Omental fat pad (tissue), 4 donors: ENCODE measurements at places on chromosomes 4 and X. TPM values are rescaled to one million over a fixed set of nuclear protein-coding genes. Genes with fewer than 3 reads are reported as not detected.

SRPX gene
- total RNA-seq, result 250 TPM

GLRB gene
- 0.79 TPM for total RNA-seq

DNA sequence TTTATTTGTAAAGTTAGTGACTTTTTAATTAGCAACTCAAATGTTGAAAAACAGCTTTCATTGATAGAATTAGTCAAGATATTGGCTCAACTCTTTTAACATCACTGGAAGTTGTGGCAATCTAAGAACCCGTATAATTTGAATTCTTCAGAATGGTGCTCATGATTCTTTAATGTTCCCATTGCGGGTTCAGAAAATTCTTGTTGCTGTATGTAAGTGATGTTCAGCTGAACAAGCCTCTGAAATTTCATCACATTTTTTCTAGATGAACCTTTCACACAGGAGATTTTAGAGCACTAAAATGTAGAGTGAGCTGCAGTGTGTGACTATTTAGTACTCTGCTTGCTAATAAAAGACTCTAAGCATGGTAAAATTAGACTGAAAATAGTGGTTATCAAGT lies 1317.7 kb downstream of the FSTL5 start:
- DNase-seq, result no peak

KLHL4 gene
- total RNA-seq, result 5.5 TPM

DNA sequence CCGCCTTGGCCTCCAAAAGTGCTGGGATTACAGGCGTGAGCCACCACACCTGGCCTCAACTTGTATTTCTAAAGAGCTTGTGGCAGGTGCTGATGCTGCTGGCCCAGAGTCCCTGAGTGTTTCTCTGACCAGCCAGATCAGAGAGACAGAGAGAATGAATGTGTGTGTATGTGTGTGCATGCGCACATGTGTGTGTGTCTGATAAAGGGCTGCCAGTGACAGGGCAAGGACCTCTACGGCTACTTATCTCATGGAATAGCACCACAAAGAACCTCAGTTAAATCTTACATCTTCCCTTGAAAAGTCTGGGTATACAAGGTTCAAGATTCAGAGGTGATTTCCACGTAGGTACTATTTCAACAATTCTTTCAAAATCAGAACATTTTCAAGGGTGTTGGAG lies 86.0 kb downstream of the SCD5 start:
- no peak for DNase-seq

DNA sequence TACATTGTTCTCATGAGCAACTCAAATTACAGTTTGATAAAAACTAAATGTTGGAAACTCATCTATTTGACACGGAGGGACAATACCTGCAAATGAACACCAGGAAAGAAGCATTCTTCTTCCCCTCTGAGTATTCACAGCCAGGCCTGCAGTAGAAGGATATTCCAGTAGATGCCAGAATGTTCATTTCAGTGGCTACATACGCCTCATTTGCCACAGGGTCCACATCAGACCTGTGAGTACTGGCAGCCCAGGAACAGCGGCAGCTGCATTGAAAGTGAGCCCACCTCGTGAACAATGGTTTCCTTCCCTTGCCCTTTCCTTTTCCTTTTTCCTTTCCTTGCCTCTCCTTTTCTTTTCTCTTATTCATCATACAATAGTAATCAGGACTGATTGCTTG lies 81.1 kb upstream of the NEIL3 start:
- no peak for DNase-seq

PAGE1 gene
- total RNA-seq, result not detected

- DNase-seq, result no peak
Observed at GRCh38 chr4:118086344-118086743, 52.1 kb downstream of the NDST3 start.

- DNase-seq, result no peak
Observed at GRCh38 chr4:139732991-139733570, 67.5 kb downstream of the MGST2 start.

GRCh38 chrX:48458711-48459110 lies 11.3 kb downstream of the SLC38A5 start:
- no peak for DNase-seq

PLAC1 gene
- not detected for total RNA-seq

DNA sequence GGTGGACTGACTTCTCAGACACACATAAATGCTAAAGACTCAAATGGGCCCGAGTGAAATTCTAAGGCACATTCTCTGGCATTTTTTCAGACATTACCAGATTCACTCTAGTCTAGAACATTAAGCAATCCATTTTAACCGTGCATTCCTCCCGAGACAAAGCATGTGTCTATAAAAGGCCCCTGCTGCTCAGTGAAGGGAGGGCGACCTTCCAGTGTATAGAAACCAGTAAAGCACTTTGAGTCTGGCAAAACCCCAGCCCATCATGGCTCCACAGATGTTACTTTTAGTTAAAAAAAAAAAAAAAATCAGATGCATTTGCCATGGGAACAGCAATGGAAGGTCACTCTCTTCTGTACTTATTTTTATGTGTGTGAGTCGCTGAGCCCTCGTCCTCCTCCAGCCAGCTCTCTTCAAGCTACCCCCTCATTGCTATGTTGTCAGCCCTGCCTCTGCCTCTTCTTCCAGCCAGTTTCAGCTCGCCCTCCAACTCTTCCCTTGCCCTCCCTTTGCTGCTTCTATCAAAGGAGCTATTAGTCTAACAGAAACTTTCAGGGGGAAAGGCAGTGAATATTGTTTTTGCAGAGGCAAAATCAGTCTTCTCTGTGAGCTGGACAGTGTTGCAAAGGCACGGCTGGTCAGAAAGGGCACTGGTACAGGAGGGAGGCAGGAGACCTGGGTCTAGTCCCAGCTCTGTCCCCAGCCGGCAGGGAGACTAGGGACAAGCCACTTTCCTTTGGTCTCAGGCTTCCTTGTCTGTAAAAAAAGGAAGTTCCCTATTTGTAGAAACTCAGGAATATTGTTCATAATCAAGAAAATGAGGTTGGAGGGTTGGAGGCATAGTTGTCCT lies 644.2 kb downstream of the ZNF674 start:
- no peak for DNase-seq

- DNase-seq, result no peak
Observed at GRCh38 chr4:100569196-100569595, 51.4 kb upstream of the EMCN start.

DNA sequence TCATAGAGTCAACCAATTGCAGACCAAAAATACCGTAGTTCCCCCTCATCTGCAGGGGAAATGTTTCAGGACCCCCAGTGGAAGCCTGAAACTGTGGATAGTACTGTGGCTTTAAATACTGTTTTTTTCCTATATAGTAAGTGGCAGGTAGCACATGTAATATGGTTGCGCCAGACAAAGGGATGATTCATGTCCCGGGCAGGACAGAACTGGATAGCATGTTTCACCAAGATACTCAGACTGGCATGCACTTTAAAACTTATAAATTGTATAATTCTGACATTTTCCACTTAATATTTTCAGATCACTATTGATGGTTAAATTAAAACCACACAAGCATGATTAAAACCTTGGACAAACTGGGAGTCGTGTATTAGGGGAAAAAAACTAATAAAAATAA lies 276.3 kb upstream of the AGA start:
- DNase-seq, result no peak

PPEF1 gene
- total RNA-seq, result not detected

DNA sequence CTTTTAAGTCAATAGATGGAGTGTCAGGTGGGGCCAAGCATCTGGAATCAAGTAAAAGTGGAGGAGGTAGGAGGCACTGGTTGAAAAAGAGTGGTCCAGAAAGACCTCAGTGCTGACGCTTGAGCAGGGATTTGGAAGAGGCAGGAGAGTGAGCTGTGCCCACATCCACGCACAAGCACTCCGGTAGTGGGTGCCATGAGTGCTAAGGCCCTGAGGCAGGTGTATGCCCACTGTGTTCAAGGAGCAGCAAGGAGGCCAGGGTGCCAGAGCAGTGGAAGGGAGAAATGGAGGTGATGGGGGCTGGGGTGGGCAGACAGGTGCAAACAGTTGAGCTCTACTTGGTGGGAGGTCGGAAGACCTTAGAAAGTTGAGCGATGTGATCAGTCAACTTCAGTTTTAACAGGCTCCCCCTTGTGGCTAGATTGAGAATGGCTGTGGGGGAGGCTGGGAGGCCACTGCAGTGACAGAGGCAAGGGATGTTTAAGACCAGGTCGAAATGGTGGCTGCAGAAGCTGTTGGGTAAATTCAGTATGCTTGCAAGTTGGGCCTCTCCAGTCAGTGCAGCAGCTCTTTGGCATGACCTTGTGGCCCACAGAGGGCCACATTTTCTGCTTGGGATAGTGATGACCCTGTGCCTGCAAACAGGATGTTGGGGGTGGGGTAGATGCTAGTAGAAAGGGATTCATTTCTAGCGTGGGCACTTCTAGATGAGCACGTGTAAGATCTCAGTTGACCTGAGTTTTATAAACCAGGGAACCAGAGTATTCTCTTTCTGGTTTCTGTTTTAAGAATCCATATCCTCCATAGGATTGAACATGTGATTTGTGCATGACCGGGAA lies 12.7 kb downstream of the TKTL1 start:
- peak; percentile 61 for DNase-seq

ENPP6 gene
- 0.19 TPM for total RNA-seq

DNA sequence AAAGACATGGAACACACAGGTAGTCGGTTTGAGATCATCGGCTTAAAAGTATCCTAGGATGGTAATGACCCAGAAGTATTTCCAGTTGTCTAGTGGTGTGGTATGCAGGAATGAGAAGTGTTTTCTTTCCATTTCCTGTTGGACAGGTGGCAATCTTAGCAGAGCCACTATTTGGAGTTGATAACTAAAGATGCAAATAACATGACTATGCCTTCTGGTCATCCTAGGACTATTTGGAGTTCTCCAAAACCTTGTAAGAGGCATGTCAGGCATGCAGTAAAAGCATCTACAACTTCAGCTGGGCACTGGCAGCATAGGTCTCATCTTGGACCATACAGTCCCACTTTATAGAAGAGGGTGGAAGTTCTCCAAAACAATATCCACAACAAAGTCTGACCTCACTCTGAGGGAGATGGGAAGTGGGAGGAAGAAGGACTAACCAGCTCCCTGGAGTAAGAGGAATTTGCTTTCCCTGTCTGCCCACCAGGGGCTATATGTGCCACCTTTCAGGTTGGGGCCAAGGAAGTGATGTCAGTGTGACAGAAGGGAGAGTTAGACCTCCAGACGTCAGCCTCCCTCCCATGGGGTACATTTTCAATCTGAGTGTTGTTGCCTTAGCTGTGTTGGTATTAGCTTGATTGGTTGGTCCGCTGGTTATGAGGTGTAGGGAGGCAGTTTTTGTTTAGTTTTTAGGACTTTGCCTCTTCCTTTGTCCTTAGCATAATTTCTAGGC lies 101.2 kb upstream of the MYOZ2 start:
- no peak for DNase-seq

USP27X gene
- total RNA-seq, result 2.0 TPM

DNA sequence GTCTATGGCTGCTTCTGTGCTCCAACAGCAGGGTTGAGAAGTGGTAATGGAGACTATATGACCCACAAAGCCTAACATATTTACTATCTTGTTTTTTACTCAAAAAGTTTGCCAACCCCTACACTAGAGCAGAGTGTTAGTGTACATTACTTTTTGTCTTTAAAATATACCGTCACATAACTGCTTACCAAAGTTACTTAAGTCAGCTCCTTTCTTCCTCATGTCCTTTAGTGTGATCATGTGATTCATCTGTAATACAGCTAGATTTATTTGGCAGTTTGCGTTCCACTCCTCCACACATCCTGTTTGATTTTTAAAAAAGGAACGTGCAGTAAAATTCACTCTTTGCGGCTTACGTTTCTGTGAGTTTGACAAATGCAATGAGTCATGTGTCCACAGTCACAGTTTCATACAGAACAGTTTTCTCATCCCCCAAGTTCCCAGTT lies 162.4 kb upstream of the GPRIN3 start:
- DNase-seq, result no peak

DNA sequence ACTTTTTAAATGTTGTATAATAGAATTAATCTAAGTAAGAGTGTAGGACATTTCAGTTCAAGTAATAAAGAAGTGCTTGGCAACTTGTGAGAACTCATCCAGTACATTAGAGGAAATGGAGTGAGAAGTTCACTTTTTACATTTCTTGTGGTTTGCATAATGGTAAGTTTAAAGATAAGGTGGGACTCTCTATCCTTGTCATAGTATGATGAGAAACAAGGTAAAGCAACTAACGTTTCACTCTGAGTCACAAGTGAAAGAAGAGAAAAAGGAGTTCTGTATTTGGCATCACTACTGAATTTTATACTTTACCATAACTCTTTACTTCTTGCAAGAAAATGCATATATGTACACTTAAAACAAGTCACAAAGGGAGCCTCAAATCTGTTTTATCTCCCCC lies 219.4 kb downstream of the SLC4A4 start:
- DNase-seq, result no peak

- DNase-seq, result no peak
Observed at GRCh38 chrX:100491174-100491573, 81.1 kb upstream of the PCDH19 start.

KLHL13 gene
- total RNA-seq, result 1.8 TPM

GRCh38 chrX:37840931-37841330 lies 6.4 kb downstream of the DYNLT3 start:
- DNase-seq, result no peak

NPY1R gene
- total RNA-seq, result 51.1 TPM

ALB gene
- total RNA-seq, result not detected

- no peak for DNase-seq
Observed at GRCh38 chrX:39895218-39896110, 202.3 kb downstream of the BCOR start.

ZAR1 gene
- not detected for total RNA-seq

DNA sequence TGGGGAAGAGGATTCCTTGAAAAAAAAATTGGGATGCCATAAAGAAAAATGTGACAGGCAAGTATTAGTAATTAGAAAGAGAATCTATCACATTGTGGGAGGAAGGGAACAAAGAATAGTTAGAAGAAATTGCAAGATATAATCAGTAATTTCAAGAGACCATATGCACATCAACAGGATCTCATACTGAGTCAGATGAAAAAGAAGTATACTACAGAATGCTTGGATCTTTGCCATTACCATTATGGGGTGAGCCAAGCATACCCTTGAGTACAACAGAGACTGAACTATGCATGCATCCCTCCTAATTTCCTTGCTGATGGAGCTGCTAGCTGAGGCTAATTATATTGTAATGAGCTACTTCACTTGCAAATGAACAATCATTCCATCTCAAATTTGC lies 287.6 kb downstream of the PAPSS1 start:
- no peak for DNase-seq

AGA gene
- total RNA-seq, result 20.2 TPM

DNA sequence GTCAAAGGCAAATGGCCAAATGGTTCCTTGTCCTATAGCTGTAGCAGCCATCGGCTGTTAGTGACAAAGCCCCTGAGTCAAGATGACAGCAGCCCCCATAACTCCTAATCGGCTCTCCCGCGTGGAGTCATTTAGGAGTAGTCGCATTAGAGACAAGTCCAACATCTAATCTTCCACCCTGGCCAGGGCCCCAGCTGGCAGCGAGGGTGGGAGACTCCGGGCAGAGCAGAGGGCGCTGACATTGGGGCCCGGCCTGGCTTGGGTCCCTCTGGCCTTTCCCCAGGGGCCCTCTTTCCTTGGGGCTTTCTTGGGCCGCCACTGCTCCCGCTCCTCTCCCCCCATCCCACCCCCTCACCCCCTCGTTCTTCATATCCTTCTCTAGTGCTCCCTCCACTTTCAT lies 3.8 kb upstream of the OPN1LW start:
- DNase-seq, result no peak

DNA sequence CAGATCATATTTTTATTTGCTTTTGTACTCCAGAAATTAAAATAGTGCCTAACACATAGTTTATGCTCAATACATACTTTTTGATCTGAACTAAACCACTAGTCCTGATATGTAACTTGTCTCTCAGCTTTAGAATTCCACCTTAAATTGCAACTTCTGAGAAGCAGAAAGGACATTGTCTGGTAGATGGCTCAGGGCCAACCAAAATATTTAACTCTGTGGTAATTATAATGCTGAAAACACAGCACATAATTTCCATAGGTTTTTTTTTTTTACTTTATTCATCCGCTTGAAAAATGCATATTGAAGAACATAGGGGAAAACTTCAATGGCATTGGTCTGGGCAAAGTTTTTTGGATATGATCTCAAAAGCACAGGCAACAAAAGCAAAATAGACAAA lies 59.3 kb downstream of the AREG start:
- no peak for DNase-seq
